ENCODE measurements at places on chromosomes 12 and 14.

GRCh38 chr14:24279301-24280186, 8.1 kb upstream of the RABGGTA start:
- DNase-seq = peak; percentile 82

DNA sequence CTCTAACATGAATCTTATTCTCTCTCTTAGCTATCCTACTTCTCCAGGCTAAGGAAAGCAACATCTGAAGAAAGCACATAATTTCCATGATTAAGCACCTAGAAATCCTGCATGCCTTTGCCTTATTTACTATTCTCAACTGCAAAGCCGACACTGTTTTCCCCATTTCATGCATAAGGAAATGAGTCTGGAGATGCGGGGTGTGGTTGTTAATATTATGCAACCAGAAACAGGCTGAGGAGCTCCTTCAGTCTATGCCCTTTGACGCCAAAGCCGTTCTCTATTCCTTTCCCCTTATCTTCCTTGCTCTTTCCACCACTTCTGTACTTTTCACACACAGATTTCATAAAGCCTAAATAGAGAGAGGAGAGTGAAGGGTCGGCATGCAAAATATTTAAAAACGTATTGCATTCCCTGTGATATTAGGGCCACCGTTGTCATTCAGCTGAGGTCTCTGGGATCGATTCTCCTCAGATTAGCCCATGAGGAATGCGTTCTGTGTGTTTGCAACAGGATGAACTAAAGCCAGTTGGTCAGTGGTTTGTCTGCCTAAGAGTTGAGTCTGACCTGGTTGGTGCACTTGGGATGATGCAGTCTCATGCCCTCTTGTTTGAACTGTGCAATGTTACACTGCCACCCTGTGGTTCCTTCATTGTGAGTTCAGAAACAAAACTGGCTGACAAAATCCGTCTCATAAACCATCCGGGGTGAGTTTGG, 53.1 kb upstream of the PLEKHG7 start:
- DNase-seq = peak; percentile 84

DNA sequence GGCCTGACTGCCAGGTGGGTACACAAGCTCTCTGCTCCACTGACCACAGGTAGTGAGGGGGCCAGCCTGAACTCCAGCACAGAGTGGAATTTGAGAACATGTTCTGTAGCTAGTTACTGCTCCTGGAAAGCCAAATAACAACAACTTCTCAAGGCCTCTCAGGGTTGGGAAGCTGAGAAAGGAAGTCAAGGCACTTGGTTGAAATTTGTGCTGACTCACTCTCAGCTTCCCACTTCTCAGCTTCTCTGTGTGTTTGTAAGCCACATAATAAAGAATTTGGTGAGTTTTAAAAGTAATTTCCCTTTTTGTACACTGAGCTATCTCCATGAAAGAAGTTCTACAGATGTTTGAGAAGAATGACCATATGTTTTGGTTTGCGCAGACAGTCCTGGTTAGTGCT, 234.9 kb downstream of the KTN1 start:
- peak; percentile 65 for DNase-seq

GRCh38 chr12:85322715-85323114, 42.7 kb downstream of the ALX1 start:
- DNase-seq = no peak

DNA sequence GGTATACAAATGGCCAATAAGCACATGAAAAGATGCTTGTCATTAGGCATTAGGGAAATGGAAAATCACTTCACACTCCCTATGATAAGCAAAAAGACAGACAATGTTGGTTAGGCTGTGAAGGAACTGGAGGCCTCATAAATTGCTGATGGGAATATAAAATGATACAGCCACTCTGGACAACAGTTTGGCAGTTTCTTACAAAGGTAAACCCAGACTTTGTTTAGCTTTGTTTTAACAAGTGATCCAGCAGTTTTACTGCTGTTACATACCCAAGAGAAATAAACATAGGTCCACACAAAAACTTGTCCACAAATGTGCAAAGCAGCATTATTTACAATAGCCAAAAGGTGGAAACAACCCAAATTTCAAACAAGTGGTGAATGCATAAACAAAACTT, 5.4 kb downstream of the RPS6KA5 start:
- DNase-seq = no peak

GRCh38 chr14:75295061-75295461, 16.4 kb downstream of the FOS start:
- DNase-seq = peak; percentile 83

DNA sequence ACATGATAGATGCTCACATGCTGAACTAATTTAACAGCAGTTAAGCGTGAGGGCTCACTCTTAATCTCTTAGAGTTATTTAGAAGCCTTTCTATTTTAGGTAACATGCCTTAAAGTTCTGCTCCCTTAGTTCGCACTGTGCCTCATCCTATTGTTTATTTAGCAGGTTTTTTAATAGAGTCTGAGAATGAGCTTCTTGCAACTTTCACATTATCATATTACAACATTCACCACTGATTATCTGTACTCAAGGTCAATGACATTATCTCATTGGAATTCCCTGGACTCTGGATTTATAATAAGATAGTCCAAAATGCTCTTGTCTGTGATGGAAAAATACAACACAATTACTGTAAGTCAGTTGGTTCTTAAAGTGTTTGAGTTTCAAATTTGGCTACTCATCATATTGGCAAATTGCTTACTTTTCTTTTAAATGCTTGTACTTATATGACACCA, 183.6 kb upstream of the SLC38A2 start:
- no peak for DNase-seq

DNA sequence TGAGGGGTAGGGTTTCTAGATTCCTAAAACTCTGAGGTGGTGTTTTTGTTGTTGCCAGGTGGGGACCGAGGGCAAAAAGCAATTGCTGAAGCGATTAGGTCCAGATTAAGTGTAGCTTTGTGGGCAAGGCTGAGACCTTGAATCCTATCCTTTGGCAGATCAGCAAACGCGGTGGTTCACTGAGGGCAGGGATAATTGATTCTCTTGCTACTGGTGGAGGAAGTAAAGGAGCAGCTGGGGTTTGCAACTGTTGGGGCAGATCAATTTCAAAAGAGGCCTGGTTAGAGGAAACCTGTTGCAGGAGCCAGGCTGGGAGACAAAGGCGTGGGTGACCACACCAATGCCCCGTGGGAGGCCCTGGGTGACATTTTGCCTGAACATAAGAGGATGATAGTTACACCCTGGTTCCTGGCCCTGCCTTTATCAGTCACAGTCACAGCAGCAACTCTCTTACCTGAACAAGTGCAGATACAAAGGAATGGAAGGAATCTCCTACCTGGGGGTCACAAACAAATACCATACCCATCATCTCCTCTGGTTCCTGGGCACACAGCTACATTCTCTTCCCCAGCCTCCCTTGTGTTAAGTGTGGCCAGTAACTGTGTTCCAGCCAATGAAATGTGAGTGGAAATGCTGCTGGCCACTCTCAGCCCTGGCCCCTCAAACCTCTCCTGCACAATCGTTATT, 43.3 kb upstream of the RASSF3 start:
- DNase-seq = no peak

GRCh38 chr14:91273885-91274273, 29.4 kb upstream of the GPR68 start:
- no peak for DNase-seq

- peak; percentile 37 for DNase-seq
Observed at GRCh38 chr14:85195872-85196477, 334.0 kb upstream of the FLRT2 start.

DNA sequence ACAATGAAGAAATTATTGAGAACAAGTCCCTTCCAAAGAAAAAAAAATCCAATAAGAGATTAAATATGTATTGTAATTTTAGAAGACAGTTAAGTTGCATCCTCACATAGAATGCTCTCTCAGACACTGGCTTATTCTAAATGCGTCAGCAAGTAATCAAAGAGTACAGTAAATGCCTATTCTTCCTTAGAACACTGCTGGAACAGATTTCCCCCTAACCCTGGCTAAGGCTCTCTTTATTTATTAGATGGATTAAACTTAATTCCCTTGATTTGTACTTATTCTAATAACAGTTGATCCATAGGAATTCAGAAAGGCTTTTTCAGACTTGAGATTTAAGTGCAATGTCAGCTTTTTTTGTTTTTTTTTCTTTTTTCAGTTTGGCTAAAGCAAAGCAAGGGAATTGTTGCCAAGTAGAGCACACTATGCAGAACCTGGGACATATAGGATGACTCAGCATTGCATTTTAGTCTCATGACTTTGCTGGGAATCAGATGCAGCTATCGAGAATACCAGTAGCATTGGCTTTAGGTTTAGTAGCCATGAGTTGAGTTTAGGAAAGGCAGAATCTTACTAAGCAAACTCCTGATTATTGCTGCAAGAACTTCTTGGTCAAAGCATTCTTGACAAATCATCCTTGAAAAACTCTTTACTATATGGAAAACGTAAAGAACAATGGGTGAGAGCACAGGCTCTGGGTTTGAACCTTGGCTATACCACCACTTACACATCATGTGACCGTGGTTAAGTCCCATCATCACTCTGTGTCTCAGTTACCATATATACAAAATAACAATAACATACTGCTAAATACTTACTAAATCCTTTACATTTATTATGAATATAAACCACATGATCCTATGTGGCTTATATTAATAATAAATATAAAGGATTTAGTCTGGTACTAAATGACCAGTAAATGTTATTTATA, 26.7 kb downstream of the MED21 start:
- DNase-seq = peak; percentile 32

GRCh38 chr12:124403273-124403672, 108.4 kb downstream of the RFLNA start:
- DNase-seq = no peak

GRCh38 chr12:110996415-110996814, 76.0 kb upstream of the MYL2 start:
- no peak for DNase-seq

GRCh38 chr14:51022769-51023168, 72.1 kb downstream of the TRIM9 start:
- DNase-seq = no peak

DNA sequence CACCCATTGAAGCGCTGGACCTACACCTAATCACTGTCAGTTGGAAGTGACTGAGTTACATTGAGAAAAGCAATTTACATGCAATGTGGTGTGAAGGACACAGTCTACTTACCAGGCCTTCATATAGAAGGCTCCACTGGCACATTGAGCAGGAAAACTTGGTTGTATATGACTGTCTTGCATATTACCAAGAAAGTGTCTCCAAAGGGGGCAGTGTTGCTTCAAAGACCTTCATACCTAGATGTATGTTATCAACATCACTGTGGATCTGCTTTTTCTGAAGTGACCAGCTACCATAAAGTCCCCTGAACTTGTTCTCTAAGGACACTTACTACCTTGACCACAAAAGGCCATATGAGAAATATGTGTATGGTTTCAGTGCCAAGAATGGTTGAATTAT, 64.1 kb downstream of the NELL2 start:
- no peak for DNase-seq

DNA sequence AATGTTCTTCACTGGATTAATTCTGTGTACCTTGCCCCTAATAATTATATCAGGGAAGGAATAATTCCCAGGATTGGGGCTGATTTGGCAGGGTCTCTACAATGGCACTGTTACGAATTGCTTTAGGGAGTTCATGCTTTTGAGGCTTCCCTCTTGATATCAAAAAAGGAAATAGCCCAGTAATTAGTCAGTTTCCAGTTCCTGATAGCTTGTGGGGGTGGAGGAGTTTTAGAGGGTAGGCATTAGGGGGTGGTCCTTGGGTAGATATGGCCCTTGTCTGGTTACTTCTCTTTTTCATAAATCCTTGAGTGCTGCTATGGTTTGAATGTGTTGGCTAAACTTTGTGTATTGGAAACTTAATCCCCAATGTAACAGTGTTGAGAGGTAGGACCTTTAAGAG, 6.1 kb upstream of the SRSF5 start:
- peak; percentile 48 for DNase-seq

DNA sequence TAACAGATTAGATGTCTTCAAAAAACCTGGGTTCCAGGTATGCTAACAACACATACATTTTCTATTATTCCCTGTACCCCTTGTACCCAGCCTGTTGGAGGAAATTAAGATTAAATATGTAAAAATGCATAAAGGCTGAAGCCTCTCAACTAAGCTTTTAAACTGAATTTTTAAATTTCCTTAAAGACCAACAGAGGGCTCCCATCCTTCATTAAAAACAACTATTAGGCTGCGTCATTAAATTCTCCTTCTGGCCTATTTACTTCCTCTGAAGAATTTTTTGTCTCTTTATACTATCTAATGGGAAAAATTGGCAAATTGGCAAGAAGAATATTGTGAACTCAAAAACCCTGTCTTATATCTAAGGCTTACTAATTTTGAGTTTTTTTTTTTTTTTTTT, 21.8 kb downstream of the SENP1 start:
- DNase-seq = no peak

Measured in suppressor macrophage treated with lipopolysaccharide for 1 hour (primary cell).